ENCODE measurements at places on chromosomes 5 and 9.
A peak's percentile ranks its signal among the peaks of the same experiment; 100 is the strongest.

DNA sequence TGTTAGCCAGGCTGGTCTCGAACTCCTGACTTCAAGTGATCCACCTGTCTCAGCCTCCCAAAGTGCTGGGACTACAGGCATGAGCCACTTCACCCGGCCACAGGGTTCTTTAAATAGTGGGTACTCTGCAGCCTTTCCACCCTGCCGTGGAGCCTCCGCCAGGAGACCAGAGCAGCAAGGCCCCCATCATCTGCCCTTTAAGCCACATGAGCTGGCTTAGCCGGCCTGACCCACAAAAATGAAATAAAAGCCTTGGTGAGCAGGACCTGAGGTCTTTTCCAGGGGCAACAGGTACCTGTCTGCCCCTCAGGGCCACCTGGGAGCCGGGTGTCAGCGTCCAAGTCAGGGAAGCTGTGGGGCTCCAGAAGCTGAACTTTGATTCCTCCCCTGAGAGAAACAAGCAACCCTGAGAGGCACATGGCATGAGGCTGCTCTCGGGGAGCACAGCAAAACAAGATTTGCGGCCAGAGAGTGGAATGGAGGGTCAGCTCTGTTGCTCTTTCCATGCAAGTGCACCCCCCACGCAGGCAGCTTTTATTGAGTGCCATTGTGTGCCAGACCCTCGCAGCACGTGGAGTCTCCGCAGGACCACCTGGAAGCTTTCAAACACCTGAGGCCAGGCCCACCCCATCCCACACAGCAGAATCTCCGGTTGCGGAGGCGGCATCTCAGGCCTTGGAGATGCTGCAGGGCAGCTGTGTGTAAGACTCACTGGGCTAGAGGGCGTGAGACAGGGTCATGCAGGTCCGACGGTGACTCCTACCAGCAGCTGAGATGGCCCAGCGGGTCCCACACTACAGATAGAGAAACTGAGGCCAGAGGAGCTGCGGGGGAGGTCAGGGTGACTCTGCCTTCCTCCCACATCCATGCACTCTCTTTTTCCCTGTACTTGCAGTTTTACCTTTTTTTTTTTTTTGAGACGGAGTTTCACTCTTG lies 4.8 kb upstream of the WNK2 start:
- DNase-seq = no peak

- DNase-seq = no peak
These were observed 107.3 kb upstream of the PRRC1 start for GRCh38 chr5:127409921-127410675.

GRCh38 chr9:83401328-83401900 lies 136.8 kb downstream of the FRMD3 start:
- DNase-seq = no peak

GRCh38 chr9:5425006-5425628 lies 12.6 kb downstream of the PLGRKT start:
- DNase-seq = peak; percentile 37

DNA sequence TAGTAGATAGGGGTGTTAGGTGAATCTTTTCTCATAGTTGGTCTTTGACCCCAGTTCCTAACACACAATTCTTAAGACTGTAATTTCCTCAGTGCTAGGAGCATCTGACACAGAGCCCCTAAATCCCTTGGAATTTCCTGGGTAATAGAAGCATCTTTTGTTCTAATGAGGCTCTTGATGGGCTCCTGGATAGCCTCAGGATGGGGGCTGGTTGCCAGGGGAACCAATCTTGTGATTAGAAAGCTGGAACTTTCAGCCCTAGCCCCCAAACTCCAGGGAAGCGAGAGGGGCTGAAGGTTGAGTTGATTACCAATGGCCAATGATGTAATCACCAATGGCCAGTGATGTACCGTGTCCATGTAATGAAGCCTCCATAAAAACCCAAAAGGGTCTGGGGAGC lies 44.5 kb downstream of the CCDC125 start:
- no peak for DNase-seq

GRCh38 chr5:1760231-1760630 lies 39.4 kb downstream of the MRPL36 start:
- no peak for DNase-seq

DNA sequence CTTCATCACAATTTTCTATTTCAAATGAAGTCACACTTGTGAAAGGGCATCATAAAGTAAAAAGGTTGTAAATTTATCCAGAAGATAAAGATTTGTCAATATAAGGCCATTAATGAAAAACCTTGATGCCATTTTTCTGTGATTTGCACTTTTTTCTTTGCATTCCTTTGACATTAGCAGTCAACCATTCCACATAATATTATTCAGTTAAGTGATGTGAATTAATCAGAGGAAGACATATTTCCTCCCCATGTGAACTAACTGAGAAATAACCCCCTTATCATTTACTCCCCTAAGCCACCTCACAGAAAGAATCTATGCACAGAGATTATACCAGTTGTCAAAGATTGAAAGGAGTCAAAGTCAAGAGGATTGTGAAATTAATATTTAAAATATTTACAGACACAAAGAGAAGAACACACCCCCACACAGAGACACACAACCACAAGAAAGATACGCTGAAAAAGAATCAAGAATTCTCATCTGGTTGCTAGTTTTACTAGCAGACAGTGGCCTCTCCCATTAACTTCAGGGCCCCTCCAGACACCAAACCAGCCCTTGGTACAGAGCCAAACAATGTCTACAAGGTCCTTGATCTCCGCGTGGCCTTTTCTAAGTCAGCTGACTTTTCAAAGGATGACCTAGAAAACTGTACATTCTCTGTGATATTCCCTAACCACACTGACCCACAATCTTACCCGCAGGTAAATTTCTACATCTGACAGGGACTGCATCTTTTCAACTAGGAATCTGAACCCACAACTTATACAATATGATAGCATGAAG lies 29.5 kb downstream of the GNAQ start:
- no peak for DNase-seq

GRCh38 chr5:131019601-131020315 lies 145.3 kb downstream of the HINT1 start:
- DNase-seq = no peak

DNA sequence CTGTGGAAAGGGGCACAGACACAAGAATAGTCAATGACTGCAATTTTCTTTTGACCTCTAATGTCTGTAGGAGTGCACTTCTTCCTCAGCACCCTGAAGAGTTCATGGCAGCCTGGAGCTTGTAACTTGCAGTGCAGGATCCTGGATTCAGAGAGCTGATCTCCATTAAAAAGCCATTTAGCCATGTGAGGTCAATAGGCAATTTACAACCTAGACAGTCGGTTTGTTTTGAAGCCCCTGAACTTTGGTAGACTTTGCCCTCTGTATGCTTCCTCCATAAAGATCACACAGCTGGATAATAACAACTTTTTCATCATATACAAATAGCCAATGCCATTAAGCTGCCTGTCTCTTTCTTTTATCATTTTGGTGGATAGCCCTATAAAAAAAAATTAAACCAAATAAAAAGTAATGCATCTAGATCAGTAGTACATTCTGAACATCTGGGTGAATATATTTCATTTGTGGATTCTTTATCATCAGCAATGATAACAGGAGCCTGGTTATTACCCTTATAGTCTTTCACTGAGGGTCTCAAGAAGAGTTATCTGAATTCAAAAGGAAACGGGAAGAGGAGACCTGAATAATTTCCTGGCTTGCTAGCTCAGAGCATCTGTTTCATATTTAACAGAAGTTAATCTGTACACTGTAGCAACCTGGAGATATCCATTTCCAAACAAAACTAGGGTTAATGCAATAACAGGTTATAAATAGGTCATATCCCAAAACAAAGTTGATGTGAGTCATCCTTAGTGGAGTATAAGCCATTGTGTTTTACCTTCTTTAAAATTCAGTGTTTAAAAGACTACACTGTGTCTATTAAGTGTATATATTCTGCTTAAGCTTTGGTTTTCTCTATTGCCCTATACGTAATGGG lies 193.8 kb upstream of the ACTBL2 start:
- peak; percentile 36 for DNase-seq

DNA sequence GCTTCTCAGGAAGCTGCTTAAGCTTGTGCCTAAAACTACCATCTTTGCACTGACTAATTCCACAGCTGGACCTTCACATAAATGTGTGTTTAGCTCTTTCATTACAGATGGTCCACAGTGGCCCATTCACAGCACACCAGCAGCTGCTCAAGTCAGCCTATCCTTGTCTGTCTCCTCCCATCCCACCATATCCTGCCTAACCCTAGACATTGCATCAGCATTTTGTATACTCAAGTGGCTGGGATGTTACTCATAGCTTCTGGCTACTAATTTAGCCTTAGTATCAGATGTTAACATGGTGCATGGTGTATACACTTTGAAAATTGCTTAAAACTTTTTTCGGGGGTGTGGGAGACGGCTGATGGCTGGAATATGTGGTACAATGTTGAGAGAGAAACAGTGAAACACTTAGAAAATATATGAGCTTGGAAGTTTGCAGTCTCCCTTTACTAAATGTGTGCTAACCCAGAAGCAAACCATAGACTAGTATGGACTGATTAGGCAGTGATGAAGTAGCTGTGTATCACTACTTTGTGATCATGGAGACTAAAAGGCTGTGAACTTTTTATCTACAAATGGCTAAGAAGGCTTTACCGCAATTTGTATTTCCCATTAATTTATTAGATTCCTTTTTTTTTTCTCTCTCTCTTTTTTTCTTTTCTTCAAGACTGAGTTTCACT lies 83.1 kb downstream of the JMY start:
- no peak for DNase-seq

- no peak for DNase-seq
These were observed 192.3 kb downstream of the DEPDC1B start for GRCh38 chr5:60507687-60508086.

DNA sequence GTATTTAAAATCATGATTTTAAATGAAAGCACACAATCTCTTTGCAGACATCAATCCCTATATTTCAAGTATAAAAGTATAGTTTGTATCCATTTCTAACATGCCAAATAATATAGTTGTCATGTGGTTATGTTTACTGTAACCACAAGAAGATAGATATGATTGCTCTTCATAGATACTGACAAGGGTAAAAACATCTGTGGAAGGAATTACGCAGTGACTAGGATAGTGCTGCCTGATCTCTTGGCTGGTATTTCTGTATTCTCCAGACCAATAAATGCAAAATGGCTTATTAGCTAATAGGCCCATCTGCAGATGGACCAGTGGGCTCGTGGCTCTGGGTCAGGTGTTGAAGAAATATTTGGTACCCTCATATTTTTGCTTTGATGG lies 34.9 kb upstream of the FBN2 start:
- DNase-seq = no peak

DNA sequence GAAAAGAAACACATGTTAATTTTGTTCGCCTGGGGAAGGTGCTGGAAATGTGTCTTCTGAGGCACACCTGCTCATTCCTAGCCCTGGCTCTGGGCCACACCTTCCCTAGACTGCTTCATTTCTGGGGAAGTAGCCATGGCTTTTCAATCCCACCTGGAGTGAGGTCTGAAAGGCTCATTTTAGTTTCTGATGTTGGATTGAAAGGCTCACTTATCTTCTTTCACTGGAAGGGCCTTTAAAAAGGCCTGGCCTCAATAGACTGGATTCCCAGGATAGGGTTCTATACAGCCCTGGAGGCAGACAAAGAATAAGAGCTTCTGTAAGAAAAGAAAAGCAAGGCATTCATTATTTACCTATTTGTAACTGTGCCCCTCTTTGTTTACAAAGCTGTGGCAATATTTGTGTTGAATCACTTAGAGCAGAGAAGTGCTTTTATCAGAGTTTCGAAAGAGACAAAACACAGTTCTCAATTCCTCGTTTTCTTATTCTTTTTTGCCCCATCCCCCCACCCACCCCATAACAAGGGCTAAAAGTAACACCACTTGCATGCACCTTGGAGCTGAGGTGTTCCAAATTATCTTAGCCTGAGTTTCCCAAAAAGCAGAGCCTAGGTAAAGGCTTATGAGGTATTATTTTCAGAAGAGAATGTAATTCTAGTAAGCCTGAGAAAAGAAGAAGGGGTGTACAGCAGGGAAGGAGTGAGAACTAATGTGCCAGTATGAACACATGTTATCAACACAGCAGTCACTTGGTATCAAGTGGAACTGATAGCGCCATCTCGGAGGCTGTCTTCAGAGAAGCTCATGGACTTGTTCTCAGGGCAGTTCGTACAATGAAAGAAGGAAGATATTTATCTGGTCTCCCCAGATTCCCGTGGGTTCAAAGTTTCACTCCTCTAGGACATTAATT lies 413.1 kb downstream of the KCTD16 start:
- no peak for DNase-seq

DNA sequence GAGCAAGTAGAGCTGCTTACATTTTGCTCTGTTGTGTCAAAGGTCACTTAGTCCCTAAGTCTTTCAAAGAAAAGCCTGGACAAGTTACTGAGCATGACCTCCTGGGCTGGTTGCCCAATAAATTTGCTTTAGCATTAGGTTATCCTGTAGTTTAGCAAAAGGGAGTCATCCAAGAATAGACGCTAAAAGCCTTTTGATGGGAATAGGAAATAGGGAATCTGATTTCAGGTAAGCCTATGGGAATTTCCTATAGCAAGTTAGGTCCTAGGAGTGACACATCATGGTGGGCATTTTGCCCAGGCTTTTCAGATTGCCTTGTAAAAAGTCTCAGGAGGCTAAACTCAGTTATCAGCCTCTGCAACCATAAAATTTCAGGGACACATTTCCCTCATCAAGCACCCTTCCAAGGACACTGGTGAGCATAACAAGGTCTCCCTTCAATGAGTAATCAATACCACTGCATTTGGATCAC lies 67.6 kb upstream of the RANBP3L start:
- no peak for DNase-seq

DNA sequence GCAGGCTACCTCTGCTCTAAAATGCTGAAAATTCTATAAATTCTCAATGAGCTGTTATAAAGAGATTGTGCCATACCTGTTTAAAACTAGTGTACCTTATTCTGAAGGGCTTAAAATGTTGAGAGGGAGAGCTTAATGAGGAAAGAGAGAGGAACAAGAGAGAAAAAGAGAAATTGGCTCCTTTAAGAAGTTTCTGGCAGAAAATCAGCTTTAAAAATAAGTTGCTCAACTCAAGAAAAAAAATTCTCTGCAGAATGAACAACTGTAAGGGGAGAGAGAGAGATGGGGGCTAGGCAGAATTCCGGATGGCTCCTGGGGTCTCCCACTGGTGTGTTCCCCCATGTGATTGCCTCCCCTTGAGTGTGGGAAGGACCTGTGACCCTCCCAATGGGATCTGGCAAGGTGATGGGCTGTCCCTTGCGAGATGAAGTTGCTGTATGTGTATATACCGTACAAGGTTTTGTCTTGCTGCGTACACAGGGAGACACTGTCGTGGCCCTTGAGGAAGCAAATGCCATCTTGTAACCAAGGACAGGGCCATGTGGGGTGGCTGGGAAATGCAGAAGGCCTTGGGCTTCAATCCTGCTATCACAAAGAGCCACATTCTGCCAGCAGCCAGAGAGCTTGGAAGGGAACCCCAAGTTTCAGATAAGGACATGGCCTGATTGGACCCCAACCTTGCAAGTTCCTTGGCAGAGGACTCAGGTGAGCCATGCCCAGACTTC lies 64.3 kb upstream of the S1PR3 start:
- no peak for DNase-seq

GRCh38 chr5:58108511-58108910 lies 351.4 kb downstream of the PLK2 start:
- DNase-seq = no peak

GRCh38 chr5:22708770-22709328 lies 144.3 kb downstream of the CDH12 start:
- peak; percentile 0 for DNase-seq

All from SK-N-SH (cell line).